ENCODE measurements at places on chromosomes 4 and X.

DNA sequence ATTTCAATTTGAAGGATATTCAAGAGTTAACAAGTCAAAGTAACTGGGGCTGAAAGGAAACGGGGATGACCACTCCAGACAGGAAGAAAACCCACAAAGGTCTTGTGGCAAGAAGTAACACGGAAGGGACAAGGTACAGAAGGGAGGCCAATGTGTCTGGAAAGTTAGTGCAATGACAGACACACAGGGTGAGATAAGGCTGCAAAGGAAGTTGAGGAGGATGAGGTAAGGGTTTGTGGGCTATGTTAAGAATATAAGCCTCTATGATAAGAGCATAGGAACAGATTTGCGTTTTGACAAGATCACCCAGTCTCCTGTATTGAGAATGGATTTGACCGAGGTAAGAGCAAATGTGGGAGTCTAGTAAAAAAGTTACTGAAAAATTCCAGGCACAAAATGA is 21.9 kb upstream of the EMCN start:
- DNase-seq, result no peak

- DNase-seq, result no peak
These were observed 196.4 kb downstream of the DTHD1 start for GRCh38 chr4:36477861-36478260.

DNA sequence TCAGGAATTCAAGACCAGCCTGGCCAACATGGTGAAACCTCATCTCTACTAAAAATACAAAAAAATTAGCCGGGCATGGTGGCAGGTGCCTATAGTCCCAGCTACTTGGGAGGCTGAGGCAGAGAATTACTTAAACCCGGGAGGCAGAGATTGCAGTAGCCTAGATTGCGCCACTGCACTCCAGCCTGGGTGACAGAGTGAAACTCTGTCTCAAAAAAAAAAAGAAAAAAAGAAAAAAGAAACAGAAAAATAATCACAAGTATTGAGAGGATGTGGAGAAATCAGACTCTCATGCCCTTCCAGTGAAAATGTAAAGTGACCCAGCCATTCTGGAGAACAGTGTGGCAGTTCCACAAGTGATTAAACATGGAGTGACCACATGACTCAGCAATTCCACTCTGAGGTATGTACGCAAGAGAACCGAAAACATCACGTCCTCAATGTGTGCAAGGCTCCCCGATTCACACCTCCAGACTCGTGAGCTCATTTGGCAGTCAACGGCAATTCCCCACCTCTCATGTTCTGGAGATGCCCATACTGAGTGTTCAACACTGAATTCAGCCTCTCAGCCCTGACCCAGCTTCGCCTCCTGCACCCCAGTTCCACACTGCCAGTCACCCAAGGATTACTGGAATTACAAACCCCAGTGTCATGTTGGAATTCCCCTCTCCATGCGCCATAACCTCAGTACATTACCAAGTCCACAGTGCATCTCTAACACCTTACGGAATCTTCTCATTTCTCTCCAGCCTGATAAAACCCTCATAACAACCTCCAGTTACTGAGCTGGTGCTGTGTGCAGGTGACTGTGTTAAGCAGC is 21.1 kb downstream of the ACOX3 start:
- DNase-seq, result peak; percentile 33

DNA sequence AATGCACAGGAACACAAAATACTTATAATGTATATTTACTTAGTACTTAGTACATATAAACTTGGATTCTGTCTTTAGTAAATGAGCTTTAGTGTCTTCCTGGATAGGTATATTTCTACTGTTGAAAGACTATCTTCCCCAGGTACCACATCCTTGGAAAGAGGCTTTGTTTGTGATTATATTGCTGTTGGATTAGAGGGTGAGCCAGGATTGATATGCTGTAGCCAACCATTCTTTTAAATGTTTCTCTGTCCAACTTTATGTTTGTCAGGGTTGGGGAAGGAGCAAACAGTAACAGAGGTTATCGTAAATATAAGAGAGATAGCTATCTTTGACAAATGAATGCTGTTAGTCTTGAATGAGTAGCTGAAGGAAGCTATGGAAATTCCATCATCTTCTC is 213.2 kb downstream of the SPRY1 start:
- DNase-seq, result no peak

DNA sequence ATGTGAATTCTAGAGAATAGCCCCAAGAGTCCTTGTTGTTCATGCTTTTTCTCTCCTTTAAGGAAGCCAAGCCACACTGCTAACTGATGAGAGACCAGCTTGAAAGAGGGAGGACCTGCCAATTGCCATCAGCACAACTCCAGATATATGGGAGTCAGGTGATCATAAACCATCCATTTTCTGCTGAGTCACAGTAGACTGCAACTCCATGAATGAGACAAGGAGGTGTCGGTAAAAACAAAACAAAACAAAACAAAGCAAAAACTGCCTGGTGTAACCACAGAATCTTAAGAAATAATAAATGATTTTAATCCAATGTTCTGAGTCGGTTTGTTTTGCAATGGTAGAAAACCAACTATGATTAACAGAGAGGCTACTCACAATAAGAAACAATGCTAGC is 837.3 kb downstream of the PCDH7 start:
- no peak for DNase-seq

DNA sequence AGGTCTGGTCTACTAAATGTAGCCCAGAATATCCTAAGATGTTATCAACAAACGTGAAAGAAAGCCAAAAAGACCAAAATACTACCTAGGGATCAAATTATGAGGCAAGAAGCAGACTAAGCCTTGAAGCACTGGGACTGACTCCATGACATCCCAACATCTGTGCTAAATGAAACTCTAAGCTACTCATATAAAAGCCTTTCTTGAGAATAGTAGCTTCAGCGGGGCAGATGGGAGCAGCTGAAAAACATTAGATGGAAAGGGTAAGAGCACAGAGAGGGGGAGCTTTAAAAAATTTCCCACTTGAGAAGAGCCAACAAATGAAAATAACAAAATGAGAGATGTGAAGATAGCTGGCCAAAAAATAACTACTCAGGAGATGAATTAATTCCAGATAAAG is 81.7 kb downstream of the MAD2L1 start:
- DNase-seq, result no peak

- DNase-seq, result no peak
These were observed 265.8 kb downstream of the PCDH18 start for GRCh38 chr4:137266511-137266910.

- DNase-seq, result no peak
These were observed 153.7 kb downstream of the CBR4 start for GRCh38 chr4:168856312-168856711.

GRCh38 chr4:148951346-148951745 is 509.1 kb upstream of the NR3C2 start:
- no peak for DNase-seq

DNA sequence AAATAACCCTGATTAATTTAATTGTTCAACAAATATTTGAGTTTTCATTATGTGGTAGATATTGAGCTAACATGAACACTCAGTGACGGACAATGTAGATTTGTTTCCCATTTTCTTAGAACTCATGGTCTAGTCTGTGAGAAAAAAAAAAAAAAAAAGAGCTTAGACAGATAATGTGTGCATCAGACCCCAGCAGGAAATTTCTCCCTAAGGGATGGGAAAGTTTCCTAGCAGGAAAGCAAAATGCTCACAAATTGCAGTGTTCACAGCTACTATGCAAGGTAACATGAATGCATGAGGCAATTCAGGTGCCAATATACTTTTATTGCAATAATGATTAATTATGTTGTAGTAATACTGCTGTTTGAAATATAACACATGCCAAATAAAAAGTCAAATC is 843.2 kb upstream of the SLIT2 start:
- no peak for DNase-seq

- DNase-seq, result no peak
These were observed 1608.9 kb upstream of the TENM3 start for GRCh38 chr4:180634306-180634705.

DNA sequence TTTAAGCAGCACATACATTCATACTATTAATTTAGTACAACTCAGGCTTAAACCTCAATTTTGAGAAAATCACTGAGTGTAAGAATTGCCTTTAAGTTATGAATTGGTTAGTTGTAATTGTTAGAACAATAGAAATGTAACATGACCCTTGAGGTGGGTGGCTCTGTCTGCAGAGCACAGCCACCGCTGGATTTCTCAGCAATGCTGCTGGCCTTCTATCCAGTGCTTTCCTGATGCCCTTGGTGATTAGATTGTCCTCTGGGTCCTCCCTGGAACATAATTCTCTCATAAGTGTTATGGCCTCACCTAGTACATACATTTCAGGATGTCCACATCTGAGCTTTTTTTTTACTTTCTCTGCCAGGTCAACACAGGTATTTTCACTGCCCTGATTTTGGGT is 213.2 kb downstream of the SLC7A11 start:
- DNase-seq, result no peak

GRCh38 chr4:6875431-6875831 is 34.2 kb upstream of the TBC1D14 start:
- DNase-seq, result no peak

DNA sequence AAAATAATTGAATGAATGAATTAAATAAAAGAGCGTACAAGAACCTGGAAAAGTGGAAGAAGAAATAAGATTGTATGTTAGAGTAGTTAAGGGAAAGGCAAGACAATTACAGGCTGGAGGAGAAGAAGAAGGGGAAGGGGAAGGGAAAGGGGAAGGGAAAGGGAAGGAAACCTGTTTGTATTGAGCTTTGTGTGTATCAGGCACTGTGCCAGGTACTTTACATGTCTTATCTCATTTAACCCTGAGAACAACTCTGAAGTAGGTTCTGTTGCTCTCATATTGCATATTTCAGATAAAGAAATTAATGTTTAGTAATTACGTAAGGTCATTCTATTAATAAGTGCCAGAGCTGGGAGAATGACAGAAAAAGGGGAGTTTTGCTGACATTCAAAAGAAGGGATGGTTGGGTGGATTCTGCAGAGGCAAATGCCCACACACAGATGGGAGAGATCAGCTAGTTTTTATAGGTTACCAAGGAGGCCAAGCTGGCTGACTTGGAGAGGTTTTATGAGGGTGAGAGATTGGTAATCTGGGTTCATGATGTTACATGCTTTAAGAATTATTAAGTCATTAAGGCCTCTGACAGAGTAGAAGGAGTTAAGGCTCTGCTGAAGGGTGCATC is 92.3 kb upstream of the LCORL start:
- no peak for DNase-seq

- DNase-seq, result no peak
These were observed 27.8 kb upstream of the WDFY3 start for GRCh38 chr4:84994280-84994679.

GRCh38 chrX:40952855-40953254 is 132.4 kb upstream of the USP9X start:
- DNase-seq, result no peak
